ENCODE measurements at places on chromosomes 7 and 10. TPM values are rescaled to one million over a fixed set of nuclear protein-coding genes. Genes with fewer than 3 reads are reported as not detected.

CC2D2B gene
- polyA plus RNA-seq: 0.87 TPM

GRCh38 chr7:8178353-8178752 is 83.6 kb downstream of the ICA1 start:
- no peak for DNase-seq

DNA sequence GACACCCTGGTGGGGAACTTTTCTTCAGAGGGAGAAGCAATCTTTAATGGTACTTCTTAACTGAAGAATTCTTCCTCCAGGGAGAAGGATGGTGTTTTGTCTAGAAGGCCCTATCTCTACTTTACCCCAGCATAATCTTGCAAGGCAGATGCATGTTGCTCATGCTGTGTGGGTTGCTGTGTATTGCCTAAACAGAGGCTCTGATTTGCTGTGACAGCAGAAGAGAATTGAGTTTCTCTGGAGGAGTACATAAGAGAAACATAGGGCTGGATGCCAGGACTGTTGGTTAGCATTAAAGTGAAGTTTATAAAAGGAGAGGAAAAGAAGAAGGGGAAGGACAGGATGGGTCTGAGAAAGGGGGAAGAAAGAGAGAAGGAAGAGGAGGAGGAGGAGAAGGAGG is 248.1 kb upstream of the HPS1 start:
- DNase-seq: no peak

DNA sequence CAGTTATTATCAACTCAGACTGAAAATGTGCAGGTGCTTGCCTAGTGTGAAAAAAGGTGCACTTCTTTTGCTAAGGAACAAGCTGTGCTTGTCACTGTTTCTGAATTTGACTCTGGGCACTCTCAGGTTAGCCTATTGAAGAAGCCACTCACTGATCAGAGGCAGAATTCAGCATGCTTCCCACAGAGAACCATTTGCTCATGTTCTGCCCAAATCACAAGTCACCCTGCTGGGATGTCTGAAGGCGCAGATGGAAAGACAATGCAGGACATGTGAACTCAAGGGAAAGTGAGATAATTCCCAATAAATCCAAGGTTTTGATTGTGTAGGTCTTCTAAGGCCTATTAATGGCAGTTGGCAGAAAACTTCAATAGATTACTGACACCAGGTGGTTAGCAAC is 47.8 kb upstream of the CSTF2T start:
- no peak for DNase-seq

ICA1 gene
- 6.1 TPM for polyA plus RNA-seq

- DNase-seq: no peak
Measured at GRCh38 chr7:130500463-130500862, 8.6 kb downstream of the MEST start.

- no peak for DNase-seq
Measured at GRCh38 chr10:64303566-64303965, 782.4 kb downstream of the REEP3 start.

MOGAT3 gene
- polyA plus RNA-seq: not detected

DNA sequence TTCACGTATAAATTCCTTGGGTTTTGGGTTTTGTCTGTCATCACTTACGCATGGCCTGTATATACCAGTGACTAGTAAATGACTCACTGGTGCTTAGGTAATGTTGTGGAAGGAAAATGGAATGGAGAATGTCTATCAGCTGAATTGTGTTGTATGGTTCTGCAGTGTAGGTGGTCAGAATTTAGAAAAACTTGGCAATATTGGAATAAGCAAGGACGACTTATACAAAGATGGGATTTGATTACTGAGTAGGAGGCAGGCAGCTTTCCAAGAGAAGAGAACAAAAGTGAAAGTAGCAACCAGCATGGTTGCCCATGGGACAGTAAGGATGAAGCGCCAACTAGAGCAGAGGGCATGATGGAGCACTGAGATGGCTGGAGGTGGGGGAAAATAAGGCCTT is 168.6 kb upstream of the CSTF2T start:
- DNase-seq: no peak

DNA sequence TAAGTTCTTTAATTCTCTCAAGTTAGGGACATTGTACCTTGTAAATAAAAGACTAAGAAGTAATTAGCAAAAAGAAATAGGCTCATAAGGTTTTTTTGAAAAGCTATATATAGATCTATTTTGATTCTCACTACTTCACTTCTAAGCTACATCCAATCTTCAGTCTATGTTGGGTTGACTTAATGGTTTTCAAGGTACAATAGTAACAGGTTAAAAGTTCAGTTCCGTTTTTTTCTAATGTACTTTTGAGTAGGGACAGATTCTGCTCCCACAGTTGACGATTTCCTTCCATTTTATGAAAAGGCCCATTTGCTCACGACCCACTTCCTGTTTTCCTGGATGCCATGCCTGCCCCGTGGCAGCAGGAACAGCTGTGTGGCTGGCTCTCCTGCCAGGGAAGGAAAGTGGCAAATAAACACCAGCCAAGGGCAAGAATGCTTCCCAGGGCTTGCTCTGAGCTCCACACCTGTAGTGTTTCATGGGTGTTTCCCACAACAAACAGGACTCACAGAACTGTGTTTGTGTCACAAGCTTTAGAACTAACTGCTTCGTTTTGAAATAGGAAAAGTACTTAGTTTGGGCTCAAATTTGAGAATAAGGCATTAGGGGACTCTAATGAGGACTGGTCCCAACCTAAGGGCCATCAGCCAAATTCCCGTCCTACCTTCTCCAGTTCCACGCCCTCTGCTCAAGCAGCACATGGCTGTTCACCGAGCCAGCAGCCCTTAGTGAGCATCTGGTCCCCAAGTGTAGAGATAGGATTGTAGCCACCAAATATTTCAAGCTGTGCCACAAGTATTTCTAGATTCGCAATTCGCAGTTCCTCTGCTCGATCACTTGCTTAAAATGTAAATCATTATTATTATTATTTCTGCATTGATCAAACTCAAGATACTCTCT is 240.7 kb downstream of the COBL start:
- no peak for DNase-seq

MYO3A gene
- 2.0 TPM for polyA plus RNA-seq

DNA sequence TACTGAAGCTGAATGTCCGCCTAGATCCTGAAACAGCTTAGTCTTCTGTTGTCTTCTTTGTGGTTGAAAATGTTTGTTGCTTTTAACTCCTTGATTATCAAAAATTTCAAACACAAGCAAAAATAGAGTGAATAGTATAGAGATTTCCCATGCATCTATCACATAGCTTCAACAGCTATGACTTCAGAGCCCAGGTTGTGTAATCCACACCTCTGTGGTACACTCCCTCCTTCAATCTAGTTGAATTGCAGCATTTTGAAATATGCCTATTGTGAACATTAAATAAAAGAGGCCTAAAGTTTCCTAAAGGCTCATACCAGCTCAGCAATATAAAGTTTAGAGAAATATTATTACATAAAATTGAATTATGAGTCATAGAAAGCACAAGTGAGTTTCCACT is 204.7 kb upstream of the HDAC9 start:
- no peak for DNase-seq

- DNase-seq: no peak
Measured at GRCh38 chr7:143050931-143051330, 1.2 kb upstream of the OR6V1 start.

ANKRD1 gene
- polyA plus RNA-seq: 21.2 TPM

TMEM60 gene
- 13.1 TPM for polyA plus RNA-seq

- DNase-seq: no peak
Measured at GRCh38 chr7:48147078-48147591, 24.1 kb upstream of the ABCA13 start.

GRCh38 chr7:135273581-135273980 is 39.9 kb downstream of the STRA8 start:
- no peak for DNase-seq

DPYSL4 gene
- polyA plus RNA-seq: 1.6 TPM

COL13A1 gene
- 18.0 TPM for polyA plus RNA-seq

DNA sequence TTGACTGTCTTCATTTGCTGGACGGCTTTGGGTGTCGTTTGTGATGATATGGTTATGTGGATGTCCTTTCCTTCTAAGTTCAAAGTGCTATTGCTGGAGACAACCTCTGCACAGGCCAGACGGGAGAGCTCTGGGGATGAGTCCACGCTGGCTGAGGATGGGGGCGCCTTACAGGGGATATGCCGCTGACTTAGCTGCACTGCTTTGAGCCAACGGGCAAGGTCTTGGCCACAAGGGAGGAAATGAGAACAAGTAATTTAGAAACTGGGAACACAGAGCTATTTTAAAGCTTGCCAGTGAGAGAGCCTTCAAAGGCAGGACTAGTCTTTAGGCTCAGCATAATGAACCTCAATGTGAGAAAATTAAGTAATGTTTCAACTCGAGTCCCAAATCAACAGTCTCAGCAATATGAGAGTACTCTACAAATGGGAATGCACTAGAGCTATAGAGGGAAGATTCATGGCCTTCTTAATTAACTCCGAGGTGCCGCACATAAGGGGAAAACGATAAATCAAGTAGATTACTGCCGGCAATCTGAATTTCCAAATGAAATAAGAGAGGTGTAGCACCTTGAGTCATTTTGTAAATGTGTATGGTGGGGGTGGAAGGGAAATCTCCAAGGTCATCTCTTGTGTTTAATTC is 209.3 kb downstream of the JAZF1 start:
- peak; percentile 23 for DNase-seq

MBL2 gene
- polyA plus RNA-seq: not detected

- DNase-seq: no peak
Measured at GRCh38 chr10:99605351-99605750, 14.9 kb downstream of the SLC25A28 start.

AGMO gene
- 0.52 TPM for polyA plus RNA-seq

ZNF277 gene
- 26.5 TPM for polyA plus RNA-seq

GRCh38 chr10:98128802-98129201 is 5.7 kb upstream of the R3HCC1L start:
- no peak for DNase-seq

- DNase-seq: no peak
Measured at GRCh38 chr10:132707121-132707775, 78.7 kb downstream of the NKX6-2 start.

ACSL5 gene
- 3.5 TPM for polyA plus RNA-seq

DNA sequence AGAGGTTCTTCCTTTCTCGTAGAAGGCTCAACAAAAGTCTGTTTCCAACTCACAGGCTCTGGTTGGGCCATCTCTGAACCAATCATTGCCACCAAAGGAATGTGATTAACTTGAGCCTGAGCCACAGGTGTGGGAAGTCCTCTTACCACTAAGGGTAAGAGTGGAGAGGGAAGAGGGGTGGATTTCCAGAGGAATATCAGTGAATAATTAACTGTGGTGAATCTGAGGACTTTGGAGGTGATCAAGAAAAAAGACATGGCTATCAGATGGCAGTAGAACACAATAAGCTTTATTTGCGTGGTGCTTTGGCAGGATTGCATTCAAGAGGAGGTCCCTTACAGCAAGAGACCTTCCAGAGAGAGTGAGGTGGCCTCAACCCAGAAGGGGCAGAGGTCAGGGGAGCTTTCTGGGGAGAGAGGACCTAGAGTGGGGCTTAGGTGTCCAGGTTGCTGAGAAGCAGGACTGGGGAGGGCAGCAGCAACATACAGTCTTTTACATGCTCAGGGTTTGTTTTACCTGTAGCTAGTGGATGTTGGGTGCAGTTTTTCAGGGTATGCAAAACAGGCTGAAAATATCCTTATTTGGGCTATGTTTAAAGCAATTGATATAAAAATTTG is 61.4 kb downstream of the BBS9 start:
- no peak for DNase-seq

GRCh38 chr7:67843001-67843565 is 846.5 kb downstream of the TYW1 start:
- no peak for DNase-seq

BTBD16 gene
- polyA plus RNA-seq: not detected

DNA sequence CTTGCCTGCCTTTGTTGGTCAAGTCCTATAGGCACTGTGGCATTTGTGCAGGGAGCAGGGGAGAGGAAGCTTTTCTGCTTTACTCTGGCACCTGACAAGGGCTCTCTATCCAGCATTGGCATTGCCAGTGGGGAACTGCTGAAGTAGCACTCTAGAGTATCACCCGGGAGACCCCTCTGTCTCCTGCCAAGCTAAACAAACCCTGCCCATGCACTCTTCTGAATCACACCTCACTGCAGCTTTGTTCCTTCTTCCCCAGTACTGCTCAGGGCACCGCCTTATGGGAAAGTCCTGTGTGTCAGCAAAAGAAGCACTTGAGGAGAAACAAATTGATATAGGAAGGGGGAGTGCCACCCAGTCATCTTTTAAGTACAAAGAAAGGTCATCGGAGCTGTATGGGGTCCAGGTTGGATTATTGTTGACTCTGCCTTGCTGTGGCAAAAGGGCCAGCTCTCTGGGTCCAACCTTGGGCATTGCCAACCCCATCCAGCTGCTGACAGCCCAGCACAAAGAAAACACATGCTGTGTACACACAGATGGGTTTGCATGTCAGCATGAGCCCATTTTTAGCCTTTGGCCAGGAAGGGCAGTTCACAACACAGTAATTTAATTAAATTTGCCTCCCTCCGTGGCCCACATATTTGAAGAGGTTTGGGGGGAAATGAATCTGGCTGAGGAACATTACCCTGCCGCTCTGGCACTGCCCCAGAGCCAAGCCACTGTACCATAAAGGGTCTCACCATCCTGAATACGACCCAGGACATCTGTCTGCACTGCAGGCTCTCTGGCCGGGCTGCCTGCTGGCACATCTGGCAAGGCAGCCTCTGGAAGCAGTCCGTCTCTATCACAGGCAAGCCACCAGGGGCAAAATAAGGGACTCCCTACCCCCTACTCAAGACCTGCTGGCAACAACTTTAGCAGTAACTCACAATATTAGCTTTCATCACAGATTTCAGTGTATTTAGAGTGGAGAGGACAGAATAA is 13.1 kb downstream of the LRRC4 start:
- no peak for DNase-seq

GRCh38 chr10:111034598-111035310 is 42.1 kb upstream of the ADRA2A start:
- DNase-seq: no peak

PTPRZ1 gene
- polyA plus RNA-seq: 5.1 TPM

RSU1 gene
- polyA plus RNA-seq: 87.9 TPM

- no peak for DNase-seq
Measured at GRCh38 chr10:127928021-127928806, 21.3 kb downstream of the PTPRE start.

GCK gene
- 3.7 TPM for polyA plus RNA-seq

GRCh38 chr7:48350515-48350914 is 179.3 kb downstream of the ABCA13 start:
- no peak for DNase-seq

TFR2 gene
- polyA plus RNA-seq: 1.4 TPM

- no peak for DNase-seq
Measured at GRCh38 chr10:57222603-57223002, 861.5 kb upstream of the ZWINT start.

- peak; percentile 82 for DNase-seq
Measured at GRCh38 chr10:13717936-13718772, 131.4 kb downstream of the PRPF18 start.

DNA sequence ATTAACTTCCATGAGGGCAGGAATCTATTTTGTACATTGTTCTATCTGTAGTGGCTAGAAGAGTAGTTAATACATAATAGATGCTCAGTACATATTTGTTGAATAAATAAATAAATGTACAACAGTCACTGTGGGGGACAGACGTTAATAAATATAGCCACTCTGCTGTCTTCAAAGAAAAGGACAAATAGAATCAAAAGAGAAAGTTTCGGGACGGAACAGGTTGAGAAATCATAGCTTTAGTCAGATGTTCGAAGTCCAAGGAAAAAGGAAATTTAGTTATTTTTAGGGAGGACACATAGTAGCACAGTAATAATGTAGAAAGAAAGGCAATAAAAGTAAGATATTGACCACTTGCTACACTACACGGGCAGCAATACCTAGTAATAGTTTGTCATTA is 861.4 kb downstream of the PCDH15 start:
- DNase-seq: no peak

IFIT1 gene
- 33.0 TPM for polyA plus RNA-seq

PNLIP gene
- 0.23 TPM for polyA plus RNA-seq

Measured in muscle of back (tissue), 13 donors.